ENCODE measurements at places on chromosomes 6 and 20.
A peak's percentile ranks its signal among the peaks of the same experiment; 100 is the strongest.

- no peak for DNase-seq
Measured at GRCh38 chr6:88884361-88884760, 79.1 kb downstream of the RNGTT start.

DNA sequence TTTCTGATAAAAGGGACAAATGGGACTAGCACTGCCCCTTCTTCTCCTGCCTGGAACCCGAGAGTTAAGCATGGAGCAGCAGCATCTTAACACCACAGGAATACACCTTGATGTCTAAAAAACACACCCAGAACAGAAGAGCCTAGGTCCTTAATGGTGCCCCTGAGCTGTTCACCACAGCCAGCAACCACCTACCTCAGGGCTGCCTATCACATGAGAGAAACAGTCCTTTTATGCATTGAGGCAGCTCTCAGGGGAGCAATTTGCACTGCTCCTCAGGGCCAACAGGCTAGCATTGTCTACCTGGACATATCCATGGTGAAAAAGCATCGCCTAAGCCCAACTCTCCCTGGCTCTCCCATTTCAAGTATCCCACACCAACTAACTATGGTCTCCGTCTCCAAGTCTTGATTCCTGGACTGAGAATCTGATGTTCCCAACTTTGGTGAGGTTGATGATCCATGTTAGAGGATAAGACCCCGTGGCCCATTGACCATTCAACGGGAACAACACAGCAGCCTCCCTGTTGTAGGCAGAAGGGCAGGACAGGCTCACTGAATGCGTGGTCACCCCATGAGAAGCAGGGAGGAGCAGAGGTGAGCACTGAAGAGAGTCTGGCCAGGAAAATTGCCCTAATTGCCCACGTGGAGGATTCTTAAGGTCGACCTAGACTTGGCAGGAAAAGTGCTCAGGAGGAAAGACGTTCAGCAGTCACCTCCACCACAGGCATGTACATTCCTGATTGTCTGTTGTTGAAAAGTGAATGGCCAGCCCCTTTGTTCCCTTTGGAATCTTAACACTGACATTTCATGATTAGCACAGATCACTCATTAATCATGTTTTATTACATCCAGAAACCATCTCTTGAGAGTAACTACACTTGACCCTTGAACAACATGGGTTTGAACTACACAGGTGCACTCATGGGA is 4.2 kb upstream of the APMAP start:
- no peak for DNase-seq

GRCh38 chr6:16103722-16104121 is 25.2 kb upstream of the MYLIP start:
- DNase-seq: no peak

DNA sequence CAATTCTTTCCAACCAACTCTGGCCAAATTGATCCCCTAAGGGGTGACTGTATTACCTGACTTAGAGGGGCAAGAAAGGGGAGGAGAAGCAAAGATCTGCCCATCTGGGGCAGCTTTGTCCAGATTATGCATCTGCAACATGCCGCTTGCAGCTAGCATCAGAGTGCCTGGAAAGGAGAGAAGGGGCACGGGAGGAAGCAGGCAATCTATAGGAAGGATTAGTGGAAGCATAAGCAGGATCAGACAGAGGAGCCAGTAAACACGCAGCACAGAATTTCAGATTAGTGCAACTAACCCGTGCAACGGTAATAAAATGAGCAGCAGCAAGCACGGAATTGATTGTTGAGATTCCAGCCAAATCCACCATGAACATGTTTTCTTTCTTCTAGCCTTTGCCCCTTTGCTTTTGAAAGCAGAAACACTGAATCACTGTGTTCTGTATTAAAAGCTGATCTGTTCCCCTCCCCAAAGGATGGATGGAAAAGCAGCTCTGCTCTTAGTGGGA is 643.6 kb upstream of the CHD6 start:
- no peak for DNase-seq

DNA sequence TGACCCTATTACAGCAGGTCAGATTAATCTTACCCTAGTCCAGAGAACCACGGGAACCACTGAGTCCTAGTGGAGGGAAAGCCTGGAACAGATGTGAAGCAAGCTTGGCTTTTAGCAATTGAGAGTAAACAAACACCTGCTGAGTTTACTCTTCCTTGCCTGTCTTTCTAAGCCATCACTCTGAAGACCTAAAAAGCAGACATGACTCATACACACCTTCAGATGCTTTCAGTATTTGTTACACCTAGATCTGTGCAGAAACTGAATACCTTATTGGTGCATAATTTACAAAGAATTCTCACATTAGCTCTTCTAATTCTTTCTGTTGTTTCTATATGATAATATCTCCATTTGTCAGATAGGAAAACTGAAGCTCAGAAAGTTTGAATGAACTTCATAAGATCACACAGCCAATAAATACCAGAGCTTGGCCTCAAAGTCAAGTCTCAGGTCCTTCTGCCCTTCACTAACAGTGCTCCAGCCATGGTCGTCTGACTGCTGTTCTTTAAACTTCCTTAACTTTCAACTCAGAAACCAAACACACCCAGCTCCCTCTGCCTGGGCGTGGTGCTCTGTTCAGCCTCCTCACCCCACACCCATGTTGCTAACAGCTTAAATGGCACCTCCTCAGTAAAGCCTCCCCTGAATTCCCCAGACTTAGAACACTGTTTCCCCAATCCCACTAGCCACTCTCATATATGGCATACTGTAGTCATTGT is 8.6 kb upstream of the GABBR1 start:
- DNase-seq: peak; percentile 74

- DNase-seq: no peak
Measured at GRCh38 chr6:165967810-165968407, 199.7 kb downstream of the TBXT start.

DNA sequence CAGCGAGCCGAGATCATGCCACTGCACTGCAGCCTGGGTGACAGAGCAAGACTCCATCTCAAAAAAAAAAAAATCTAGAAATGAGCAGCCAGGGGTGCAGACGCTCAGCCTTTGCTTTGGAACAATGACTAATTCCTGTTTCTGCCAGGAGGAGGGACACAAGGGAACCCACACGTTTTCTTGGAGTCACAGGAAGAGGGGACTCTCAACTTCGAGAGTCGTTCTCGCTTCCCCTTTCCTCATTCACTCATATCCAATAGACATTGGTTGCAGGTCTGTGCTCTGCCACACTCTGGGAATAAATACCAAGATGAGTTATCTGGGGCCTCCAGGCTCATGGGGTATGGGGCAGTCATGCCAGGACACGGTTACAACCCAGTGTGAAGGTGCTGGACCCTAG is 91.5 kb upstream of the RREB1 start:
- no peak for DNase-seq

- DNase-seq: no peak
Measured at GRCh38 chr6:25407431-25407830, 128.3 kb downstream of the CARMIL1 start.

- DNase-seq: no peak
Measured at GRCh38 chr6:117531809-117532725, 49.6 kb downstream of the DCBLD1 start.

DNA sequence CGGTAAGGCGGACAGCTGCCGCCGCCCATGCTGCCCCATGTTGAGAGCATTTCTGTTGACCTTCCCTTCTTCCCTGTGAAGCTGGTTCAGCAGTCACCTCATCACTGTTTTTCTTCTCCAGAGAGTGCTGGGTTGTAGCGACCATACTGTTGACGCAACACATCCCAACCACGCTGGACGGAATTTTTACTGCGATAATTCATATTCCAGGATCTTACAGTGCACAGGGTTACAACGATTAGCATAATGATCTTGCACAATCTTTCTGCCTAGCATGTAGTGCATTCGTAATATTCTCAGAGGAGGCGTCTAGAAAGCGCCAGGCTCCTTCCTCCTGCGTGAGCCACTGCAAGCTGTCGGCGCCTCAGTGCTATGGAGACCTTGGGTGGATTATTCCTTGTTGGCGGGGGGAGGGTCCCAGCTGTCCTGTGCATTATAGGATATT is 137.0 kb downstream of the MTHFD1L start:
- no peak for DNase-seq

GRCh38 chr6:65667916-65668656 is 38.9 kb downstream of the EYS start:
- DNase-seq: no peak

- DNase-seq: no peak
Measured at GRCh38 chr20:4195499-4195898, 180.1 kb upstream of the RNF24 start.

- DNase-seq: no peak
Measured at GRCh38 chr6:37463110-37463509, 30.1 kb downstream of the CMTR1 start.

DNA sequence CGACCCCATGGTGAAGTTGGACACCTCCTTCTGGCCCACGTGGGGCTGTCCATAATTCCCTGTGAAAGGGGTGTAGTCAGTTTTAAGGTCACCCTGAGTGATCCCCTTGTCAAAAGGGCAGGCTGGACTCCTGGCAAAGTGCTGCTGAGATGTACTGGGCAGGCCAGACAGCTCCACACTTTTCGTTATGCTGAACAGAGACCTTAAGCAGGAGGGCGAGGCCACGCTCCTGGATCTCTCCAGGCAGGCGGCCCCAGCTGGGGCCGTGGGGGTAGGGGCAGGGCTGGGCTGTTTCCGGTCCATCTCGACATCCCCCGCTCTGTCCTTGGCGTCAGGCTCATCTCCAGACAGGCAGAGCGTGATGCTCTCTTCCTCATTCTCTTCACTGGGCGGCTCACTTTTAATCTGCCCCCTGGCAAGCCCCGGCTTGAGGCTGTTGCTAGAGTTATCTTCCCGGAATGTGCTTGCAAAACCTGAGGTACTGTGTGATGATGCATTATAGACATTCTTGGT is 56.7 kb downstream of the GJA10 start:
- DNase-seq: no peak

DNA sequence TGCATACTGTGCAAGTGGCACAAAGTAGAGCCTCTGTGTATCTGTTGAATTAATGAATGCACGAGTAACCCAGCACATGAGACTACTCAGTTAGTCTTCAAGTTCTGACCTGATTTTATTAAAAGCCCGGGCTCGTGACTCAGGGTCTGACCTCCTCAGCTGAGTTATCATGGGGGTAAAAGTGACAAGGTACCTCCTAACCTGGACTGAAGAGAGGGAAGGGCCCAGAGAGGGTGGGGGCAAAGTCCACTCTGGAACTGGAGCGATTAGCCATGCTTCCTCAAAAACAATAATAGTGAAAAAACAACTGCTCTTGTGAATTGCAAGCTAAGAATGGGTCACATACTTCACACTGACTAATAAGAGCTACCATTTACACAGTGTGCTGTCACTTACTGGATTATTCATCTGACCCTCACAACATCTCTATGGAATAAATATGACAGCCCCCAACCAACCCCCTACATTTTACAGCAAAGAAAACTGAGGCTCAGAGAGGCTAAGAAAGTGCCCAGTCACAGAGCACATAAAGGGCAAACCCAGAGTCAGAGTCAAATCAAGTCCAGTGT is 26.7 kb downstream of the TRERF1 start:
- DNase-seq: no peak

DNA sequence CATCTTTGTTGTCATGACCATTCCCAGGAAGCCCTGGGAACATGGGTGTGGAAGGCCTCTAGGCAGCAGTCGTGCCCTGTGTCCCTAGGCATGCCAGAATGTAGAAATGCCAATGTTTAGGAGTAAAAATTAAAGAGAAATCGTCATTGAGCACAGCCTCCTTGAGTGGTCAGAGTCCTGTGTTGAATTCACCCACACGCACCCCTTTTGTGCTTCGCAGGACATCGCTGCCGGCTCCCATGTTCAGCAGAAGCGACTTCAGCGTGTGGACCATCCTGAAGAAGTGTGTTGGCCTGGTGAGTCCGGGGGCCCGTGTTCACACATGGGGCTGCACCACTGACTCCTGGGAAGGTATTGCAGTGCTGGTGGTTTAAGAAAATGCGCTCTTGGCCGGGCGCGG is 25.1 kb downstream of the OSBPL2 start:
- DNase-seq: no peak

GRCh38 chr6:139779988-139780774 is 405.7 kb upstream of the CITED2 start:
- no peak for DNase-seq

DNA sequence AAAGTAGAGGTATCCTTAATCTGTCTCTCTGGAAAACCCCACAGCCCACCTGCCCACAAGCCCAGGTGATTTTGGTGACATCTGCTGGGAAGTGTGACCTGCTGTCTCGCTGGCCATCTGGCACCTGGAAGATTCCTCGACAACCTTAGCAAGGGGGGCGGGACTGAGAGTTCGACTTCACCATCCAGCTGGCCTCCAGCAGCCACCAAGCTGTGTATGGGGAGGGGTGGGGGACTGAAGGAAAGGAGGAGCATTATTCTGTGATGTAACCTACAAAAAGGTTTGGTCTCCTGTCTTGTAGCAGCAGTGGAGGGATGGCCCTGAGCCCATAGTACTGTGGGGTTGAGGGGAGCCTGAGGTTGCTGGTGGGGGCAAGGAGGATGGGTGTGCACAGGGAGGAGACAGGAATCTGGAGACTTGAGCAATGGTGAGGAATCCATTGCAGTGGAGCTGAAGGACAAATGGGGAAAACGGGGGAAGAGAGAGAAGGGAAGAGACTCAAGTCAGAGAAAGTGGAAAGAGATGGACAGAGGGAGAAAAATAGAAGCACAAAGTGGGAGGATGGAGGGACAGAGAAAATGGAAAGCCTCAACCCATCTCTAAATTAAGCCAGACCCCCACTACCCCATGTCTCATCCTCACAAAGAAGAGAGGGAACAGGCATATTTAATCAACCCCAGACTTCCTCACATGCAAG is 4.0 kb downstream of the LY6G6F start:
- DNase-seq: no peak

GRCh38 chr6:85344996-85345395 is 104.9 kb upstream of the NT5E start:
- no peak for DNase-seq

- no peak for DNase-seq
Measured at GRCh38 chr20:63233924-63234323, 1.8 kb upstream of the BIRC7 start.

DNA sequence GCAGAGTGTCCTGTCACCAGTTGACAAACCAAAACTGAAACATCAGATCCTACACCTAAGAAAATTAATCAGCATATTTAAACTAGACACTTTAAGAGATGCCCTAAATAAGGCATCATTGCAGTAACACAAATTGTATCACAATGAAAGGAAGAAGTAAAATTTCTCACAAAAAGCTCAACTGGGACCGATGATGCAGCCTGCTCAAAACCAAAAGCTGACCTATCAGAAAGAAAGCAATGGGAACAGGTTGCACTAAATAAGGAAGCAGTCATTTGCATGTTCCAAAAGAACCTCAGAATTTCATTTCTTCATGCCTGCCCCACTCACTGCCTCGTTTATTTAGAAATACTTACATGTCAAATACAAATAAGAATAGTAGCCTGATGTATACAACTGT is 12.1 kb downstream of the HIVEP2 start:
- no peak for DNase-seq

Data from CD4-positive, alpha-beta T cell treated with Interleukin-17A for 4 hours (primary cell).